ENCODE measurements at places on chromosomes 12 and 14. TPM values are rescaled to one million over a fixed set of nuclear protein-coding genes. Genes with fewer than 3 reads are reported as not detected.

The CCDC196 gene
- total RNA-seq, result not detected

The SLCO1A2 gene
- not detected for total RNA-seq

The TMEM119 gene
- total RNA-seq, result 3.9 TPM

The ULK1 gene
- total RNA-seq, result 20.0 TPM

The TAS2R7 gene
- total RNA-seq, result not detected

The SPRING1 gene
- total RNA-seq, result 26.4 TPM

The KERA gene
- not detected for total RNA-seq

The TAS2R30 gene
- total RNA-seq, result 7.5 TPM

The ANO4 gene
- 0.26 TPM for total RNA-seq

The NRIP2 gene
- not detected for total RNA-seq

The OR4E2 gene
- not detected for total RNA-seq

The NAV3 gene
- total RNA-seq, result 94.9 TPM

The SLC4A8 gene
- 5.4 TPM for total RNA-seq

The HOXC5 gene
- total RNA-seq, result 0.39 TPM
